ENCODE measurements at places on chromosomes 16 and 17. TPM values are rescaled to one million over a fixed set of nuclear protein-coding genes. Genes with fewer than 3 reads are reported as not detected.

LAT gene
- 6.3 TPM for total RNA-seq

C17orf100 gene
- total RNA-seq = 6.1 TPM

CSH2 gene
- total RNA-seq = 0.66 TPM

DCUN1D3 gene
- 12.4 TPM for total RNA-seq

PRR29 gene
- 1.9 TPM for total RNA-seq

ZNF750 gene
- total RNA-seq = 1.8 TPM

NME1 gene
- 124 TPM for total RNA-seq
